ENCODE measurements at places on chromosomes 2 and 18.
A peak's percentile ranks its signal among the peaks of the same experiment; 100 is the strongest.

DNA sequence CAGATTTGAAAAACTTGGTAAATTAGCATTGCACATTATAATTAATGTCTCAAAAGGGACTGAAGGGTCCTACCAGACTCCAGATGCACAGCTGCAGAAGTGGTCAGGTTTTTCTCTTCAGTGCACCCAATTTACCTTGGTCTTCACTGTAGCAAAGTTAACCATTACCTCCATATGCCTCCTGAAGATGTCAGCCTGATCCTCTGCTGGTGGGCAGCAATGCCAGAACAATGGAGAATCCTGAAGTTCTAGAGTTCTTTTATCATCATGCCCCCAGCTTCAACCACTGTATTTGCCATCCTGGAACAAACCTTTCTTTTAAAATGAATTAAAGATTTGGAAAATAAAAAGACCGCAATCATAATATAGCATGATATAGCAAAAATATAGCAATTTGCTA lies 1774.8 kb upstream of the CELF4 start:
- DNase-seq, result no peak

DNA sequence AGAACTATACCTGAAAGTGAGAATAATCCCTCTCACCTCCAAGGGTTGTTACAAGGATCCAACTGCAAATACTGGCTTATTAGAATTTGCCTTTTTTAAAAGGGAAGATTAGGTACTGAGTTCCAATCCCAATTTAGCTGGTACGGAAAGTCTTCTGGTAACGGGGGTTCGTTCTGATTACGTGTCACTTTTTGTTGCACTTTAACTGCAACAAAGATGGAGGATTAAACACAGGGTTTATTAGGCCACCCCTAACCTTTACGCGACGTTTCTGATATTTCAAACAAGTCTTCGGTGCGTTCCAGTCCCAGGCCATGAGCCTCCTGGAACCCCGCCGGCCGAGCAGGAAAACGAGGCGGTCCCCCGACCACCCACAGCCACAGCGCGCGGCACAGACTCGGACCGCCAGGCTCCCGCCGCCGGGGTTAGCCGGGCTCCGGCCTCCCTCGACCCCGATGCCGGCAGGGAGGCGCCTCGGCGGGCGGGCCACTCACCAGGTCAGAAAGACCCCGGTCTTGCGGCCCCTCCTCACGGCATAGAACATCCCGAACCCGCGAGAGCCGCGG lies 411 bp downstream of the RNASEH1 start:
- DNase-seq, result no peak

DNA sequence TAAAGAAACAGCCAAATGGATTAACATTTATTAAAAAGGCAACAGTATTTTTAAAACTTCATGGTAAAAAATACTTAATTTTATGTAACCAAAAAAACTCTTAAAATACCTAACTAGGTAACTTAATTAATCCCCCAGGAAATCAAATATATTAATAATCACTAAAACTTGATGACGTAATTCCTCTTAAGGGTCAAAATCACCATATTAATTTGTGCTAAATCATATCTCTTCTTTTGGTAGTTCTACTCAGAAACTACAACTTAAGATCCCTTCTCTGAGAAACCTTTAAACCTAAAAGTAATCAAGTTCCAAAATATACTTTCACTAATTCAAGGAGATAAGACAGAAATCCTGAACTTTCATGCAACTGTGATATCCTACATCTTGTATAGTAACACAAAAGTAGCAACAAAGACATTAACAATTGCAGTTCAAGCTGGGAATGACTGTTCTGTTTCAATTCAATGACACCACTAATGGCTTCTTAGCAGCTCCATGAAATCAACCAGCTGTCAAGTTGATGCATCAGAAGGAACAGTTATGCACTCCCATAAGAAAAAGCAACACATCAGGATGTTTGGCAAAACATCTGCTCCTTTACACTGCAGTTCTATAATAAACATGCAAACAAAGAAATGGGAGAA lies 4.0 kb downstream of the BAZ2B start:
- peak; percentile 16 for DNase-seq

DNA sequence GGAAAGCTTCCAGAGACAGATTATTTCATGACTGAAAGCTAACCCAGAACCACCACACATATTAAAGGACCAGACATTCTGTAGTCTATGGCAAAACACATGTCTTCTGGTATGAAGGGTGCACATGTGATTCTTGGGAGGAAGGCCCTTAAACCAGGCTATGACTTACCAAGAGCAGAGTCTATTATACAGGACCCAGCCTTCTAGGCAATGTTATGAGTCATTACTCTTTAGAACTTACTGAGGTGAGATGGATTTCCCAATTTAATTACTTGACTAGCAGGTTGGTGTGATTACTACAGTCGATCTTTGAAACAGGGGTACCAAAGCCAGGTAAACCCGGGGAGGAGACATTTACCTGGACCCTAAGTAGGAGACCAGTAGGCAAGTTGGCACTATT lies 350.8 kb downstream of the TRIB2 start:
- DNase-seq, result no peak

DNA sequence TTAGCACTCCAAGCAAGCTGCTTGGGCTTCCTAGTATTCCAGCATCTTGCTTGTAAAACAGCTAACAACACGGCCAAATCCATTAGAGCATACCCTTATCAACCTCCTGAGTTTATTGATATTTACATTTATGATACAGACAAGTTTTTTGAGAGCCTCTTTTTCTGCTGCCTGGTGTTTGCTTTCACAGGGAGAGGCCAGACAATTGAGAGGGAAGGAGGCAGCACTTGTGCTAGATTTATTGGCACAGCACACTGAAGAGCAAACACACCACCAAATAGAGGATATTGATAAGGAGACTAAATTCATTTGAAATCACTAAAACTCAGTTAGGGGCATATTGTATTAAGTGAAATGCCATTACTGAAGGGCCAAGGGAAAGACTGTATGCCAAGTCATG lies 1142.3 kb upstream of the FANCL start:
- peak; percentile 77 for DNase-seq

GRCh38 chr2:118112771-118113334 lies 24.6 kb downstream of the INSIG2 start:
- DNase-seq, result no peak
